ENCODE measurements at places on chromosomes 16 and 17. TPM values are rescaled to one million over a fixed set of nuclear protein-coding genes. Genes with fewer than 3 reads are reported as not detected.

DNA sequence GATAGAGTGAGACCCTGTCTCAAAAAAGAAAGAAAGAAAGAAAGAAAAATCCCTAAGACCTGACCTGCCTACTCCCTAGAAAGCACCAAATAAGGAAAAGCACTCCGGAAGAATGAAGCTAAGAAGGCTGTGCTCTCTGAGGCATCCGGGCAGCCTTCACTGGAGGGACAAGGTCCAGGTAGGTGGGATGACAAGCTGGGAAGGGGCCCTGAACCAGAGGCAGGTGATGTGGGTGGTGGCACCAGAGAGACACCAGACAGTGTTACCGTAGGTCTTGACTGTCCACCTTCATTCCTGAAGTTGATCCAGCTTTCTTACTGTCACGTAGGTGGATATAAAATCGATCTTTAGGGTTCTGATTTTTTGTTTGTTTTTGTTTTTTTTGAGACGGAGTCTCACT is 26.3 kb downstream of the SMTNL2 start:
- DNase-seq = no peak

DNA sequence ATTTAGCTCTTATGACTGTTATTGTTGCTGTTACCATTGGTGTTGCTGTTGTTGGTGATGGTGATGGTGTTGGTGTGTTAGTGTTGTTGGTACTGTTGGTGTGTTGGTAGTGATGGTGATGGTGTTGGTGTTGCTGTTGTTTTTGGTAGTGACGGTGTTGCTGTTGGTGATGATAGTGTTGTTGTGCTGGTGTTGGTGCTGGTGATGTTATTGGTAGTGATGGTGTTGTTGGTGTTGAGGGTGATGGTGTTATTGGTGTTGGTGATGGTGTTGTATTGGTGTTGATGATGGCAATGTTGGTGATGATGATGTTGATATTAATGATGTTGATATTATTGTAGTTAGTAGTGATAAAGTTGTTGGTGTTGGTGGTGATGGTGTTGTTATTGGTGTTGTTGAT is 285.7 kb upstream of the FOXF1 start:
- DNase-seq = no peak

DNA sequence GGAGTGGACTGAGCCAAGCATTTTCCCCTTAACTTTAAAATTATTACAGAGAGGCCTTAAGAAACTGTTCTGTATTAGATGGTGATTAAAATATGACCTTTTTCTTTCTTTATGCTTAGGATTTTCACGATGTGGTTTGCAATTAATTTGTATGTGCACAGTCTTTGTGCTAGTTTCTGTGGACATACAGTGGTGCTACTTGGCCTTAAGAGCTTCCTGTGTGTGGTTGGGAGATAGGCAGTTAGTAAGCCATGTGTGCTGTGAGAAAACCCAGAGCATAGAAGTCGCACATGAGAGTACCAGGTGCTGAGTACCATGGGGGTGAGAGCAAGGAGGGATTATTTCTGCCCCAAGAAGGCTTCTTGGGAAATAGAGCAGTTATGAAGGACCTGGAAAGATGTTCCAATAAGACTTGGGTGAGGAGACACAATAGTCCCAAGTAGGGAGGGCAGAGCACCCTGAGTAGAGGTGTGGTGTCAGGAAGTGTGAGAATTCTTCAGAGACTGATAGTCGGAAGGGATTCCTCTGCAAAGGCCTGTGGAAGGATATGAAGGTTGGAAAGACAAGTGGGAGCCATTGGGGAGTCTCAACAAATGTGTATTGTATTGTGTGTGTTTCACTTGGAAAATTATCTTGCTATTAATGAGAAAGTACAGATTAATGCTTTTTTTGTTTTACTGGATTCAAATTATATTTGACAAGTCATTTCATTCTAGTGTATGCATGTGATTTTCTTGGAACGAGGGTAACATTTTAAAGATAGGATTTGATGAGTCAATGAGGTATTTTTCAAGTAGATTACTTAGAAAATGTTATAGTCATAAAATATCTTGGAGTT is 239.9 kb downstream of the PRKCA start:
- no peak for DNase-seq

GRCh38 chr17:57486882-57487301 is 230.6 kb downstream of the MSI2 start:
- no peak for DNase-seq

The PIMREG gene
- 52.2 TPM for total RNA-seq

The SLC35G6 gene
- not detected for total RNA-seq

The CD300H gene
- total RNA-seq = not detected

The LRRC59 gene
- total RNA-seq = 102 TPM

Data from PC-9 (cell line).